Smooth muscle cell of the umbilical artery (primary cell): ENCODE measurements at places on chromosomes 5 and 9. TPM values are rescaled to one million over a fixed set of nuclear protein-coding genes. Genes with fewer than 3 reads are reported as not detected.

GRM6 gene
- total RNA-seq: not detected in 2 replicates

ARSI gene
- 60.5 and 118 TPM in 2 replicates for total RNA-seq

DBH gene
- total RNA-seq: not detected in 2 replicates

BTNL3 gene
- total RNA-seq: not detected in 2 replicates

TXNDC15 gene
- 211 and 316 TPM in 2 replicates for total RNA-seq

PLAC8L1 gene
- total RNA-seq: 0.59 TPM in 1 of 2 replicates, not detected in the other

ADAMTS12 gene
- total RNA-seq: 73.0 and 179 TPM in 2 replicates

KCNMB1 gene
- 0.05 TPM in 1 of 2 replicates, not detected in the other for total RNA-seq

QRFP gene
- total RNA-seq: not detected in 2 replicates
